ENCODE measurements at places on chromosomes 12 and 14. TPM values are rescaled to one million over a fixed set of nuclear protein-coding genes. Genes with fewer than 3 reads are reported as not detected.

SDSL gene
- total RNA-seq: 6.2 TPM

CLEC2A gene
- not detected for total RNA-seq

PLEKHD1 gene
- total RNA-seq: 0.40 TPM

GRCh38 chr12:67797753-67798152 lies 149.2 kb downstream of the DYRK2 start:
- no peaks in the 10 kb centered on the region for H3K36me3 ChIP-seq
- no peaks in the 10 kb centered on the region for H3K27me3 ChIP-seq
- no peak overlapping the region for H3K4me3 ChIP-seq

GRCh38 chr12:5996459-5996858 lies 51.4 kb upstream of the ANO2 start:
- no peak overlapping the region for H3K27ac ChIP-seq
- no peaks in the 10 kb centered on the region for H3K27me3 ChIP-seq
- H3K4me3 ChIP-seq: no peak overlapping the region
- H3K36me3 ChIP-seq: no peaks in the 10 kb centered on the region
- no peaks in the 10 kb centered on the region for H3K4me1 ChIP-seq

DNA sequence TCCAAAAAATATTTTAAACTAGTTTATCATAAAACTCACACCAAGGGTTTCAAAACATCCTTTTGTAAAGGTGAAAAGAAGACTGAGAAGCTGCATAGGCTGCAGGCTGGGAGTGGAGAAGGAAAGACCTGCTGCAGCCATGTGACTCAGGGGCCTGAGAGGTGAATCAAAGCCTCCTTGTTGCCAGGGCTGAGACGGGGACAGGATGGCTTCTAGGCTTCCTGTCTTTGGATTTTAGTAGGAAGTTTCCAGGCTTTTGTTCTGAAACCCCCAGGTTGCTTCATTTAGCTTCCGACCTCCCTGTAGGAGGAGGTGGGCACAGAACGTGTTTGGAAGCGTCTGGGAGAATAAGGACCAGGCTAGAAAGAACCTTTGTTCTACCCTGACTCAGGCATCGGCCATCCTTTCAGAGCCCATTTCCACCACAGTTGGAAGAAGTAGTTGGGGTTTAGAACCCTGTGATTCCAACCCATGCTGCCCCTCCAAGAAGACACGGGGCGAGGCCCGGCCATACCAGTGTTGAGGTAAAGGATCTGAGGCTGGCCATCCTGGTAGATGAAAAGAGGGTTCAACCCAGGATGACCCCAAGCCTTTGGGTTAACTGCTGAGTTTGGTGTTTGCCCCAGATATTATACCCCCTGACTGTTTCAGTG lies 122.4 kb downstream of the SLC25A47 start:
- H3K27me3 ChIP-seq: no peaks in the 10 kb centered on the region
- no peaks in the 10 kb centered on the region for H3K4me1 ChIP-seq
- no peak overlapping the region for H3K27ac ChIP-seq
- DNase-seq: no peak

- H3K27ac ChIP-seq: no peak overlapping the region
- H3K4me1 ChIP-seq: no peaks in the 10 kb centered on the region
- H3K36me3 ChIP-seq: no peaks in the 10 kb centered on the region
- DNase-seq: no peak
These were observed 7.0 kb upstream of the HECTD4 start for GRCh38 chr12:112389228-112389627.

GRCh38 chr12:65876898-65877721 lies 52.8 kb downstream of the HMGA2 start:
- no peaks in the 10 kb centered on the region for H3K4me1 ChIP-seq
- no peaks in the 10 kb centered on the region for H3K27me3 ChIP-seq
- H3K36me3 ChIP-seq: no peaks in the 10 kb centered on the region
- no peak overlapping the region for H3K27ac ChIP-seq
- H3K4me3 ChIP-seq: no peak overlapping the region

GRCh38 chr14:58054100-58054499 lies 97.9 kb downstream of the ARMH4 start:
- no peaks in the 10 kb centered on the region for H3K27me3 ChIP-seq
- no peaks in the 10 kb centered on the region for H3K4me1 ChIP-seq
- H3K4me3 ChIP-seq: no peak overlapping the region
- no peak overlapping the region for H3K27ac ChIP-seq
- no peaks in the 10 kb centered on the region for H3K36me3 ChIP-seq

DNA sequence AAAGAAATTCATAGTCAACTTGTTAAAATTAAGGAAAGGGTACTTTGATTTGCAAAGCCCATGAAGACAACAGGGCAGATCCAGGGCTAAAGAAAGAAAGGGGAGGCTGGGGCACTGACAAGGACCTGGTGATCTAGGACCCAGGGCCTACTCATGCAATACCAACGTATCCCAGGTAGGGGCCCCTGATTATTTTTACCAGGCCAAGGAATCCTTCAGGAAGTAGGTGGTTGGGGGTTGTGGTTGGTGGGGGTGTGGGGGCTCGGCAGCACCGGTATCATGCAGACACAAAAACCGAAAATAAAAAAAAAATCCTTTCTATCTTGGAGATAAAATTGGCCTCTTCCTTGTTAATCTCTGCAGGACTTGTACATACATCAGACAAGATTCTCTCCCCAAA lies 47.5 kb downstream of the GSC start:
- H3K4me3 ChIP-seq: no peak overlapping the region
- H3K36me3 ChIP-seq: no peaks in the 10 kb centered on the region

DNA sequence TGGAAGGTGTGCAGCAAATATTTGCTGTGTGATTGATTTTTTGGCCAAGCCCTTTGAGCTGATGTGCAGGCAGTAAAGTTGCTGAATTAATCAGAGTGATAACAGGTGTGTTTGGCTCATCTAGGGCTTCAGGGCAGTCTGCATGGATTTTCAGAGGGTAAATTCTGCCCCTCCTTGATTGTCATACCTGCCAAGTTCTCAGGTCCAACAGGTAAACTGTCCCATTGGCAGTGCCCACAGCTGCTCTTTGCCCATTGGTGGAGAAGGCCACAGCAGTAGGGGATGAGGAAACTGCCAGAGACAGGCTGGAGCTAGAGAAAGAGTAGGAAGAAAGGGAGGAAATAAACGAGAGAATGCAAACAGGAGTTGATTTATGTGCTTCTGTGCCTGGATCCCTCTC lies 33.6 kb downstream of the TEP1 start:
- H3K36me3 ChIP-seq: peaks cover 69% of the 10 kb centered on the region
- no peak overlapping the region for H3K27ac ChIP-seq
- no peaks in the 10 kb centered on the region for H3K4me1 ChIP-seq
- DNase-seq: no peak

- no peak for DNase-seq
- no peaks in the 10 kb centered on the region for H3K4me1 ChIP-seq
- no peak overlapping the region for H3K27ac ChIP-seq
- H3K27me3 ChIP-seq: no peaks in the 10 kb centered on the region
- peaks cover 4% of the 10 kb centered on the region for H3K36me3 ChIP-seq
These were observed 55.3 kb upstream of the ATF1 start for GRCh38 chr12:50708631-50709030.

GRCh38 chr12:111045941-111046340 lies 125.6 kb upstream of the MYL2 start:
- no peaks in the 10 kb centered on the region for H3K36me3 ChIP-seq
- no peak overlapping the region for H3K4me3 ChIP-seq

DNA sequence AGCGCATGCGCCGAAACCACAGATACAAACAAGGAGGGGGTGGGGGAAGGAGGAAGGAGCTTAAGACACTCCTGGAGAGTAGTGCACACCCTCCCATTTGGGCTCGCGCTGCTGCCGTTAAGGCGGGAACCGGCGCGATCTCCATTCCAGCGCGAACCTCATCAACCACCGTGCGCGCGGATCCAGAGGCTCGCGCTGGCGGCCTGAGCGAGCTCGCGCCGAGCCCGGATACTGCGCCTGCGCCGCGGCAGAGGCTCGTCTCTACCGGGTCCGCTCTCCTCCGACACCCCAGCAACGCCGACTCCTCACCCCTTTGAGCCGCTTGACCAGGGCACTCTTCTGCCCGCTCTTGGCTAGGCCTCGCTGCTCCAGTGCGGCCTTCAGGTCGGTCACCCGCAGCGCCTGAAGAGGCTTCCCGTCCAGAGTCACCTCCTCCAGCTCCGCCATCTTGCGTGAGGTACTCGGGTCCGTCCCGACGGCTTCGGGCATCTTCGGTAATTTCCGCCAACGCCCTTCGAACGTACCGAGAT lies at the start of gene ACIN1:
Gene ACIN1, minus strand, starts transcription at position 471 of the 530 bp plus-strand sequence. Its CDS starts 24 bp downstream, at position 447.
- peak; percentile 69 for DNase-seq
- no peaks in the 10 kb centered on the region for H3K27me3 ChIP-seq
- peak within 1 kb of the TSS; percentile 84 for H3K4me3 ChIP-seq

DNA sequence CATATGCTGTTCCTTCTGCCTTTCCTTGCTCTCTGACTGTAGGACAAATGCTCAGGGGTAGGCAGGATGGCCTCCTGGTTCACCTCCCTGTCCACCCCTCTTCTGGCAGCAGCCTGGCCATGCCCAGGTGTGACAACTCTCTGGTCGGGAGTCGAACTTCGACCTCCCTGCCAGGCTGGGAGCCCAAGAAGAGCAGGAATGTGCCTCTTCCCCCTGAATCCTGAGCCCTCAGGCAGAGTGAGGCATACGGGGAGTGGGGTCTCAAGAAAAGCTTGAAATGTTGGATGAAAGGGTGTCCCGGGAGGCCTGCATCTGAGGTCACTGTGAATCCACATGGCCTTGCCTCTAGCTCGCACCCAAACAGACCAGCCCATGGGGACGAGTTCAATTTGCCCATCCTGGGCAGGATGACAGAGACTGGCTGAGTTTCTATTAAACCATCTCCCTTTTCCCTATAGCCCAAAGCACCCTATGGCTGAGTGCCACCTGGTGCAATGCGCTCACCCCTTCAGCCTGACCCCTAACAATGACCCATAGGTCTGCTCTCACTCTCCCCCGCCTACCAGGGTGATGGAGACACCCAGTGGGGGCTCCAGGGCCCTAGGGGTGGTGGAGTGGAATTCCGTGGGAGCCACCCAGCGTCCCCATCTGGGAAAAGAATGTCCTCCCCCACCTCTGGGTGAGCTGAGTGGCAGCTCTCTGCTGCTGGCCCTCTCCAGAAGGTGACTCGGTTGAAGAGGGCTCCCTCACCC lies 52.9 kb upstream of the DIO3 start:
- DNase-seq: no peak
- no peaks in the 10 kb centered on the region for H3K4me1 ChIP-seq
- H3K36me3 ChIP-seq: no peaks in the 10 kb centered on the region

RDH16 gene
- total RNA-seq: 7.8 TPM

CD69 gene
- 2.2 TPM for total RNA-seq

DNA sequence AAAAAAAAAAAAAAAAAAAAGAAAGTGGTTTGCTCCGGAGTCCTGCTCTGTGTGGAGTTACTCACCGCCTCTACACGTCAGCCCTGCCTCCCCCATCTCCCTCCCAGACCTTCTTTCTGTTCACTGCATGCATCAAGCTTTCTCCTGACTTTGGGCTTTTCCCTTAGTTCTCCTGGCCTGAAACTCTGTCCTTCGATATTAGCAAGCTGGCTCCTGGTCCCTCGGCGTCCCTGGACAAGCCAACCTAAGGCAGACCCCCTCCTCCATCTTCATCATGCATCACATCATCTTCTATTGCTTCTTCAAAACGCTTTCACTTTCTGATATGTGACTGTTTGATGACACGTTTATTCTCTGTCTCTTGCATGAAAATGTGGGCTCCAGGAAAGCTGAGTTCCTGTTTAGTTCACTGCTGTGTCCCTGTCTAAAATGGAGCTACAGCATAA lies 40.6 kb downstream of the SLC15A4 start:
- no peaks in the 10 kb centered on the region for H3K36me3 ChIP-seq
- H3K4me3 ChIP-seq: no peak overlapping the region
- H3K27me3 ChIP-seq: no peaks in the 10 kb centered on the region
- H3K27ac ChIP-seq: no peak overlapping the region
- no peak for DNase-seq

GRCh38 chr12:8742501-8742900 lies 44.7 kb downstream of the RIMKLB start:
- no peaks in the 10 kb centered on the region for H3K36me3 ChIP-seq
- no peak for DNase-seq
- no peak overlapping the region for H3K4me3 ChIP-seq
- no peaks in the 10 kb centered on the region for H3K4me1 ChIP-seq
- no peak overlapping the region for H3K27ac ChIP-seq
- no peaks in the 10 kb centered on the region for H3K27me3 ChIP-seq

DNA sequence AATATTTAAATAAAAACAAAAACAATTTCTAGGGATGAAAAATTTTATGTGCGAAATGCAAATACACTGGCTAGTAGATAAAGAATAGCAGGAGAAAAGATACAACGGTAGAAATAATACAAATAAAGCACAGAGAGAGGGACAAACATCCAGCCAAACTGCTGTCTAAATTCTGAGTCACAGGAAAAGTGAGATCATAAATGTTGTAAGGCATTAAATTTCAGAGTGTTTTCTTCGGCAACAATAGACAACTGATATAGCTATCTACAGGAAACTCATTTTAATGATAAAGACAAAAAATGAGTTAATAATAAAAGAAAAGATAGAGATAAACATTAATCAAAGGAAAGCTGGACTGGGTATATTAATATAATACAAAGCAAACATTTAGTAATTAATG lies 122.2 kb downstream of the NTS start:
- H3K4me1 ChIP-seq: no peaks in the 10 kb centered on the region
- DNase-seq: no peak
- no peak overlapping the region for H3K4me3 ChIP-seq

DBX2 gene
- 2.7 TPM for total RNA-seq

DNA sequence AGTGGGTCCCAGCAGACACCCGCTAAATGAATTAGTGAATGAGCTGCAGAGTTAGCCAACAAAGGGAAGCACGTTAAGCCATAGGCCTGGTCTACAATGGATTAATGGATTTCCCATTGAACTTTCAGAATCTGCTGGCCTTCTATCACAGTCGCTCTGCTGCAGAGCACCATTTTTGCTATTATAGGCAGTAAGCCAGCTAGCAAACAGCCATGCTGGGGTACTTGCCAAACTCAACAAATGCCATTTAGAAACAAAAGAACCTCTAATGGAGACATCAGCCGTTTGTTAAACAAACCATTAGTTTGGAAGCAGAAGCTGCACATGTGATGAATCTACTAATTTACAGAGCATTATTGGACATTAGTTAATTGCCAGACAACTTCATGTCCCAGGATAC lies 181.1 kb upstream of the STXBP6 start:
- no peaks in the 10 kb centered on the region for H3K4me1 ChIP-seq
- no peaks in the 10 kb centered on the region for H3K27me3 ChIP-seq
- H3K27ac ChIP-seq: no peak overlapping the region
- DNase-seq: no peak
- H3K36me3 ChIP-seq: no peaks in the 10 kb centered on the region

NKX2-1 gene
- total RNA-seq: not detected

CCDC38 gene
- 0.14 TPM for total RNA-seq

COX8C gene
- total RNA-seq: not detected

DNA sequence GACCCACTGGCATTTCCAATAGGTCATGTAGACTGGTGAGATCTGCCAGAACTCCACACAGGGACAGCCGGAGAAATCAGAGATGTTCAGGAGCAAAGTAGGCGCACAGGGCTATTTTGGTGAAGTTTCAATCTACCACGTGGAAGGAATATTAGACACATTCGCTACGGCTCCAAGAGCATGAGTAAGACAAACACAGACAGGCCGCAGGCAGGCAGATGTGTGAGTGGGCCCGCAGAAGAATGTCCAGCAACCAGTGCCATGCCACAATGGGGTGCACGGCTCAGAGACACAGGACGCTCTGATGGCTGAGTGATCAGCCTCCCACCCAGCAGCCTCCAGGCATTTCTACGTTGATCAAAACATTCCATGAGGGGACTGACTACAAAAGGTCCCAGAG lies 10.4 kb downstream of the SLC15A4 start:
- DNase-seq: no peak
- no peaks in the 10 kb centered on the region for H3K27me3 ChIP-seq
- no peak overlapping the region for H3K4me3 ChIP-seq
- H3K4me1 ChIP-seq: no peaks in the 10 kb centered on the region
